ENCODE measurements at places on chromosomes 3 and 15.

DNA sequence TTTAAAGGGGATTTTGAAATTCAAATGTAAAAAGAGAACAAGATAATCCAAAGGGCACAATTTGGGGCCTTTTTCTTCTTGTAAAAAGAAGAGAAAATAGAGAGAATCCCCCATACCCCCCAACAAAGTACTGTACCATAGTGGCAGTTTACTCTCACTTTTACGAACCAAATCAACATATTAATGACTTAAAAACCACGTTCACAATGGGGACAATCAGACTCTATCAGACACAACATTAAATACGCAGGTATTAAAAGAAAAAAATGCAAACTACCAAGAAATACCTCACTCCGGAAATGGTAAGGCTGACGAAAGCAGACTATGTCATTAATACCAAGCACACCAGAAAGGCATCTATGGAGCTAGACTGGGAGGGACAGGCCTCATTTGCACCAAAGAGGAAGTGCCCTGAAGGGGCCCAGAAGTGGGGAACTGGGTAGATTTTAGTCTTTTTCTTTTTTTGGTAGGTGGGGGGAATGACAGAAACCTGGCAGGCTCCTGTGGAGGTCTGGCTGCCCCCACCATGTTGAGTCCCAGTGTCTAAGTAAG is 134.3 kb downstream of the TIGIT start:
- no peaks in the 10 kb centered on the region for H3K27me3 ChIP-seq
- no peak overlapping the region for H3K27ac ChIP-seq
- DNase-seq = no peak
- no peak overlapping the region for H3K4me3 ChIP-seq

- H3K4me1 ChIP-seq = no peaks in the 10 kb centered on the region
- H3K36me3 ChIP-seq = no peaks in the 10 kb centered on the region
- no peak for DNase-seq
- H3K4me3 ChIP-seq = no peak overlapping the region
- no peak overlapping the region for H3K27ac ChIP-seq
These were observed 71.9 kb downstream of the ITPR1 start for GRCh38 chr3:4564928-4565586.

GRCh38 chr15:59406446-59406845 is 31.5 kb upstream of the FAM81A start:
- H3K4me3 ChIP-seq = no peak overlapping the region
- no peaks in the 10 kb centered on the region for H3K36me3 ChIP-seq
- no peaks in the 10 kb centered on the region for H3K27me3 ChIP-seq
- no peak overlapping the region for H3K27ac ChIP-seq
- DNase-seq = no peak

- peaks cover 5% of the 10 kb centered on the region for H3K36me3 ChIP-seq
- peak overlapping the region; percentile 63 for H3K27ac ChIP-seq
- H3K27me3 ChIP-seq = no peaks in the 10 kb centered on the region
- H3K4me3 ChIP-seq = no peak overlapping the region
- H3K4me1 ChIP-seq = peaks cover 31% of the 10 kb centered on the region
- no peak for DNase-seq
These were observed 19.5 kb downstream of the TKT start for GRCh38 chr3:53236112-53236841.

DNA sequence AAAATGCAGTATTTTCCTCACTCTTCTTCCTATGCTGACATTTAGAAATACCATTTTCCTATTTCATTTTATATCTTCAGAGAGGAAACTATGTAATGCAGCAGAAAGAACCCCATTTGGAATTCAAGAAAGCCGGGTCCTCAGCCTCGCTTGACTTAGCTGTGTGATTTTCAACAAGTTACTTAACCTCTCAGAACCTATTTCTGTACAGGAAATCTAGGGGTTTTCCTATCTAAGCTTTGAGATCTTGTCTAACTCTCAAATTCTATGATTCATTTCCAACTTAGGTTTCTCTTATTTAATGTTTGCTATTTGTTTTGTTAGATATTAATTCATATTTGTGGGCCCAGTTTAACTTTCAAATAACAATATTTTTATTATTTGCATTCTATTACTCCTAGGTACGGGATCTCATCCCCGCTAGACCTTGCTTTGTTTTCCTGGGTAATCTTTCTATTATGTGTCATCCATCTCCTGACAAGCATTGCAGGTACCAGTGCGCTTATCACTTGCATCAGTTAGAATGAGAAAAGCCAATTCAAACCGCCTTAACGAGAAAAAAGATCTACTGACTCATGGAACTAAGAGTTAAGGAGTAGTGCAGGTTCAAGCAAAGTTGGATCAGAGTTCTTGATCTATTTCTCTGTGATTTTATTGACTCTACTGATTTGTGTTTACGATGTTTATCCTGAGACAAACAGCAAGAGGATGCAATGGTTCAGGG is 70.6 kb upstream of the BHLHE40 start:
- H3K36me3 ChIP-seq = no peaks in the 10 kb centered on the region
- no peak for DNase-seq
- H3K4me1 ChIP-seq = no peaks in the 10 kb centered on the region
